ENCODE measurements at places on chromosomes 6 and 20.
A peak's percentile ranks its signal among the peaks of the same experiment; 100 is the strongest.

GRCh38 chr6:150355932-150356331 lies 12.9 kb upstream of the IYD start:
- DNase-seq: no peak

- no peak for DNase-seq
These were observed 37.1 kb upstream of the DUSP22 start for GRCh38 chr6:255041-255750.

DNA sequence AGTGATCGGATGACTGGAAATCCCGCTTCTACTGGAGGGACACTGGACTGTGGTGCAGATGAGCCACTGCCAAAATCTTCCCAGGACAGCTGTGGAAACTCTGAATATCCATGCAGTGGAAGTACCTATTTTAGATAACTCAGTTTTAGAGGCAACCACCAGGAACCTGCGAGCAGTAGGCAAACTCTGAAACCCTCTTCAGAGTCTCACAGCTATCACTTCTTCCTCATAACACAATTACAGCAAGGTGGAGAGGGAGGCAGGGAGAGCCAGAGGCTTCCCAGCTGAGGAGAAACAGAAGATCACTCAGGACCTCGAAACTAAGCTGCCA lies 322.8 kb upstream of the NT5E start:
- DNase-seq: no peak

DNA sequence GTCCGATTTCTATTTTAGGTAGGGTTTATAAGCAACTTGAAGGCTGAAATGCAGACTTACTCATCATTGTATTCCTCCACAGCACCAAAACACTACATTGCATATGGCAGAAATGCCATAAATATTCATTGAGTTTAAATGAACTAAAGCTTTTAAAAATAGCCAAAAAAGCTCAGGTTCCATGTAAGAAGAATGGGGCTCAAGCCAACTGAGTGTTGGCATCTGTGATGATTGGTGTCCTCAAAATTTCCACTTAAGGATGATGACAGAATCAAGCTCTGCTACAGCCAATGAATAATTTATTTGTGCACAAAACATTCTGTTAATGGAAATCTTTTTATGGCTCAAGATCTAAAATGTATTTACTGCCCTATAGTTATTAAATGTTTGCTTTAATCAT lies 115.4 kb downstream of the HIVEP2 start:
- no peak for DNase-seq

DNA sequence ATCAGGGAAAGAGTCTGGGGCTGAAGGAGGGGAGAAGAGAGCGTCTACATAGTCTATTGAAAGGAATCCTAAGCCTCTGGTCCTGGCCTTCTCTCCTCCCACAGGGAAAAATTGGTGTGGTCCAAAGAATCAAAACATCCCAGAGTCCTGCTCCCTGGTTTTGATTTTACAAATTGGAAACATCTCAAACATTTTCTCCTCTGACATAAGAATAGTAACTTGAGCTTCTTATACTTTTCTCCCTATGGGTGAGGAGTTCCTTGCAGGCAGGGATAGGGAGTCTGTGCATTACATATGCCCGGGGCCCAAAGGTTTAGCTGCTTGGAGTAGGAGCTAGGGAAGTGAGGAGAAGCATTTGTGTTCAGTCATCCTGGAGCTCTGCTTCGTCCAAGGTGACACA lies 120.0 kb upstream of the GGTLC1 start:
- DNase-seq: no peak

GRCh38 chr6:53654745-53655240 lies 10.8 kb downstream of the KLHL31 start:
- DNase-seq: no peak

DNA sequence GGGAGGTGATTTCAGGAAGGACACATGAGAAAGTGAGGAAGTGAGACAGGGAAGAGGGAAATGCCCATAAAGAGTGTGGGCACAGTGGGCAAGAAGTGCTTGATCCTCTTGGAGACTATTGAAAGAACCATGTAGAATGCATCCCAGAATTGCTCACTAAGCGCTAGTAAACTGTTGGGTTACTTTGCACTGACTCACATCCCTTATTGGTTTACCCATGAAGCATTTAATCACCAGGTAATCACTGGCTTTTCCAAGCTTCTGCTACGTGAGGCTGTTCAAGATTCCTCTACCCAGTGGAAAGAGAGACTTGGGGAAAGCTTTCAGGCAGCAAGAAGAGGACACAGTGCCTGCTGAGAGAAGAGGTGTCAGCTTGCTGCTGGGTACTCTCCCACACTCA lies 410.0 kb upstream of the JAG1 start:
- no peak for DNase-seq

DNA sequence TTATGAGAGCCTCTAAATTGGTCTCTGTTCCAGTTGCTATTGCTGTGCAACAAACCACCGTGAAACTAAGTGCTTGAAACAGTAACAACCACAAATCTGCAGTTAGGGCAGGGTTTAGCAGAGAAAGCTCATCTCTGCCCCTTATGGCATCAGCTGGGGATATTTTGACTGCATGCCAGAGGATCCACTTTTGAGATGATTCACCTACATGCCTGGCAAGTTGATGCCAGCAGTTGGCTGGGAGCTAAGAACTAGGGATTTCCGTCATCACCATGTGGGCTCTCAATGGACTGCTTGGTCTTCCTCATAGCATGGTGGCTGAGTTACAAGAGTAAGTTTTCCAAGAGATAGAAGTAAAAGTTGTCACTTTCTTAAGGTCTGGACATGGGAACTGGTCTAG lies 35.1 kb downstream of the PLCB4 start:
- DNase-seq: no peak

GRCh38 chr6:111922454-111923297 lies 49.4 kb upstream of the FYN start:
- DNase-seq: no peak

DNA sequence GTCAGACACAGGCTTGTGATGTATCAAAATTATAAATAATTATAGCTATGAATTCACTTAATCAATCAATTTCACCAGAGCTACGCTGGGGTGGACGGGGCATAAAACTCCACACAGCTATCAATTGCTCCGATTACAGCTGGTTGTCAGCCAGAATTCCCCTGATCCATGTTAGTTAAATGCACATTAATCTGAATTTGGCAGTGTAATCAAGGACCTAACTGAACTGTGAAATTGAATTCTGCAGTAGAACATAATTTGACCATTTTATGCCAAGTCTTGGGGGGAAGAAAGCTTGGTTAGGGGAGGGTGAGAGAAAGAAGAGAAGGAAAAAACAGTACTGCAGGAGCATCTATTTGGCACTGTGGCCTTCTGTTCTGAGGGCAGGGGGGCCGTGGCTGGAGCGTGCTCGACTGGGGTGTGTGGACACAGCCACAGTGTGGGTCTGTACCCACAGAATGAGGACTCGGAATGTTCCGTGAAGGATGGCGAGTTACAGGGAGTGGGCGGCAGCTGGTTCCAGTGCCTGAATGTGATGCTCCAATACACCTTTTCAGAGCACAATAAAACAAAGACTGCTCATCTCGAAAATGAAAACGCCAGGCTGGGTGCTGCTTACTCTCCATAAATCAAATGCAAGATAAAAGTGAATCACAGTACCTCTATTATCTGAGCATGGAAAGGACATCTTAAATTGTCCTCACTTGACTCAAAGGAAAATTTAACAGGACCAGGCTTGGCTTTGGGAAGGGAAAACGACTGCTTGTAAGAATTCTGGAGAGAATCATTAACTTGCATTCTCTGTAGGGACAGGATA lies 59.2 kb downstream of the LAMP5 start:
- DNase-seq: no peak

GRCh38 chr6:163418311-163419029 lies 4.0 kb downstream of the QKI start:
- no peak for DNase-seq

DNA sequence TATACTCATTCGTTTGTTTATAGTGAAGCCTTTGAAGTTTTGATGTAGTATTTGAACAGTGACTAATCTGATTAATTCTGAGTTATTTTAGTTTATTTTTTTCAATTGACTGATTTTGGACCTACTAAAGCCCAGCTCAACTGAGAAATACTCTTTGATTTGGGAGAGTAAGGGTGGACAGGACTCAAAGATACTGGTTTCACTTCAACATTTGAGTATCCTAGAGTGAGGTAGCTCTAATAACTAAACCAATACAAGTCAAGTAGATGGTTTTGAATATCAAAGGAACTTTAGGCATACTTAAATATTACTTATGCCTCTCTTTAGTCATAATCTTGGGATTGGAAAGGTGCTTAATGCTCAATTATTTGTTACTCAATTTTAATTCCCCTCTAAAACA lies 65.6 kb downstream of the ZNF292 start:
- DNase-seq: no peak

- no peak for DNase-seq
These were observed 102.5 kb upstream of the ASF1A start for GRCh38 chr6:118791499-118791898.

GRCh38 chr6:166765234-166765541 lies 138.1 kb upstream of the RPS6KA2 start:
- no peak for DNase-seq

DNA sequence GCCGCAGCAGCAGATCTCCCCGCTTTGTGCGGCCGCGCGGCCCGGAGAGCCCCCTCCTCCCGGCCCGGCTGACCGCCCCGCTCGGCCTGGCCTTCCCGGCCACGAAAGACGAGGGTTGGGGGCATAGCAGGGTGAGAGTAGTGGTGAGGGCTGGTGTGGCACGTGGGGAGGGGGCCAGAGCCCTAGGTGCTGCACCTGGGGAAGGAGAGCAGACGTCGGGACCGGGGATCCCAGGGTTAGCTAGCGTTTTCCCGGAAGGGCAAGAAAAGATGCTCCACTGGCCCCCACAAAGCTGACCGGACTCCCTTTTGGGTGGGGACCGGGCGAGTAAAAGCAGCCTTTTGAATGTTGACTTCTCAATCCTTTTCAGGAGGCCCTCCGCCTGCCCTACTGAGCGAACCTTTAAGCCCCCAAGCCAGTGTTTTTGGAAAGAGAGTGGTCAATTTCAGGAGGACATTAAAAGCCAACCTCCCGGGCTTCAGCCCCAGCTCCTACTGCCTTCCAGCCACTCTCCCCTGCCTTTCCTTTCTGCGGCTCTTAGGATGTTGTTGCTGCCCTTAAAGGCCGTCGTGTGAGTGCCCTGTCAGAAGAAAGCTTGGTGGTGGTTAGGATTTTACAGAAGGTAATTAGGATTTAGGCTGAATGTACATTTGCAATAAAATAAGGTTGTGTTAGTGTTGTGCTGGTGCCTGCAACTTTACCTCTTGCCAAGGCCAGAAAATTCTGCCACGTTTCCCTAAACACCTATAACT lies 648 bp upstream of the BACH2 start:
- no peak for DNase-seq

DNA sequence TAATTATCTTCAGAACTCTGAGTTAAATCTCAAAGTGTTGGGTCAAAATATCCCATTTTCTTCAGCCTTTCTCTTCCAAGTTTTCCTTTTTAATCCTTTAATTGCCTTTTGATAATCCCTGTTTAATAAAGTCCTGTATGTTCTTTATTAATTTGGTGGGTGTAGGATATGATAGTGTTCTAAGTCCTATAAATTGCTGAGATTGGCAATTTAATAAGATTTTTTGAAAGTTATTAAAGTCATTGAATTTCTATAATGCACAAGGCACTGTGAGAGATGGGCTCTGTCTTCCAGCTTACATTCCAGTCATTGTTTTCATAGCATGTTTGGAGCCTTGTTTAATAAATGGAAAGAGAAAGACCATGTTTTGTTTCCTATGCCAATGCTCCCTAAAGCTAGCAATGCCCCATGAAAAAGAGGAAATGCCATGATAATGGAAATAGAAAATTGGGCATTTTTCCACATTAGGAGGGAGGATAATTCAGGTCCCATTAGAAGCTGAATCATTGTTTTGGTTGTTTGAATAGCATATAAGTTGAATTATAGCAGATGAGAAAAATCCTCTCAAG lies 404.8 kb downstream of the CD109 start:
- no peak for DNase-seq

DNA sequence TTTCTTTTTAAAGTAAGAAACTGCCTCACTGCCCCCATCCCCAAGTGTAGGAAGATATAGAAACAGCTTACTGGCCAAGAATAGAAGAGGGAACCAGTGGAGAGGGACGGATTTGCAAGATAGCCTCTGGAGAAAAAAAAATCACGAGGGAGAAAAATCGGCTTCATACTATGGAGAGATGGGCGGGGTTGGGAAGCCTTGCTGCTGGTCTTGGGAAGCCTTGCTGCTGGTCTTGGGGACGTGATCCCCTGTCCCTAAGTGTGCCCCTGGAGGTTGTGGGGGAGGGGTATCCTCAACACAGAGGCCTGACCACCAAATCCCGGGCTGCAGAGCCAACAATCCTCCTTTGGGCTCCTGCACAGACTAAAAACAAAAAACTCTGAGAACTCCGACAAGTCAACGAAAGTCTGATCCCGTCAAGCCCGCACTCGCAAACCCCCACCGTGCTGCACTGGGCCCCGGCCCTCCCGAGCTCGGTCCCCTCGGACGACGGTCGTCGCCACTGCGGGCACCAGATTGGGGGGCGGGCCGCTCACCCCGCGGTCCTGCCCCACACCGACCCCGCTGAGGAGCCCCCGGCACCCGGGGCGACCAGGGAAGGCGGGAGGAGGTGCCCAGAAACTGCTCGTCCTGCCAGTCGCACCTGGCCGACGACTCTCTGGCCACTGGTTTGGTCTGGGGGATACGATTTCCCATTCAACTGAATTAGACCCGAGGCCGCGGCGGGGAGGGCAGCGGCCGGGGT lies 750 bp downstream of the MAP7 start:
- DNase-seq: no peak

GRCh38 chr6:7723041-7723447 lies 2.9 kb upstream of the BMP6 start:
- peak; percentile 56 for DNase-seq

- no peak for DNase-seq
These were observed 1.1 kb downstream of the ZNF165 start for GRCh38 chr6:28081486-28081751.

GRCh38 chr6:44267252-44267651 lies 1.9 kb upstream of the NFKBIE start:
- no peak for DNase-seq

- DNase-seq: no peak
These were observed 574.4 kb downstream of the PRKN start for GRCh38 chr6:162153120-162153519.

- DNase-seq: no peak
These were observed 2.9 kb downstream of the SLC2A4RG start for GRCh38 chr20:63742381-63743024.

DNA sequence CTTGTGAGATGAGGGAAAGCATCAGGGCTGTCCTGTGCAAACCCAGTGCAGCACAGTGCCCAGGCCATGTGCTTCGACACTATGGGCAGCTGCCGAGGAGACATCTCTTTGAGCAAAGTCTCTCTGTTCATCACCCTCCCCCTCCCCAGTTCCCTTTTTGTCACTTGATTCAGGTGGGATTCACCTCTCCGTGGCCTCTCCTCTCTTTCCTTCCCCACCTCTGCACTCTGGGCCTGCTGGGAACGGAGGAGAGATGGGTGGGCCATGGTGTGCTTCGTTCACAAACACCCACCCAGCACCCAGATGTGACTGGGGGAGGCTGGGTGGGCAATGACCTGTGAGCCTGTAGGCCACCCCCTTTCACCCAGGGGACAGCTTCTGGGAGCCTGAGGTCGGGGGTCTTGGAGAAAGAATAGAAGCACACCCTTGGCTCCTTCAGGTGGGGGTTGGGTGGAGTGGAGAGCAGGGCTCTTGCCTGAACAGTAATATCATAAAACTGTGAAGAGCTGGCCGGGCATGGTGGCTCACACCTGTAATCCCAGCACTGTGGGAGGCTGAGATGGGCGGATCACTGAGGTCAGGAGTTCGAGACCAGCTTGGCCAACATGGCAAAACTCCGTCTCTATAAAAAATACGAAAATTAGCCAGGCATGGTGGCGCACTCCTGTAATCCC lies 33.5 kb upstream of the DLGAP4 start:
- DNase-seq: no peak
